Activated CD4-positive, alpha-beta T cell treated with anti-CD3 and anti-CD28 coated beads, Interleukin-2, amount 10 ng/mL, durations not matched to agents 7 days and 5 days (primary cell): ENCODE measurements at places on chromosomes 16 and 17.

DNA sequence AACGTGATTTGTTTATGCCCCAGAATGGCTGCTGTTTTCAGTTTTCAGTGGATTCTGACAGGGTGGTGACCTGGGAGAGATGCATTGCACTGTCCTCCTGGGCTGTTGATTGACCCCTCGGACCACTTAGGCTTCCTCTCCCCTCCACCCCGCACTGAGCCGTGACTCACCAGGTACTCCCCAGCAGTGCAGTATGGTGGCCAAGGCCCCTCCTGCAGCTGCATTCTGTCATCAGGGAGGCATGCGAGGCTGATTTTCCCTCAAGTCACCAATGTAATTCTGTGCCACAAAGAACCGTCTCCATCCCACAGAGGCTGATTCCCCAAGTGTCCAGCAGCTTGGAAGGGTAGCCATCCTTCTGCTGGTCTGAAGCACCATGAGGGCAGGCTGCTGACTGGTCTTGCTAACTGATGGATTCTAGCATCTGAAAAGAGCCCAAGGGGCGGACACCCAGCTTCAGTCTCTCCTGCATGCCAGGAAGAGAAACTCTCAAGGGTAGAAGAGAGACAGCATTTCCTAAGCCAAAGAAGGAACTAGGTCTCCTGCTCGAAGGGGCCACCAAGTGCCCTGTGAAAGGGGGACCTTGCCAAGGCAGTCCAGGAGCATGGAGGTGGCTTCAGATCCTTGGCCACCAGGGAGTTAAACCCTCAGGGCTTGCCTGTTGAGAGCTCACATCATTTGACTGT lies 148.1 kb downstream of the SOCS1 start:
- H3K4me1 ChIP-seq, result peaks cover 57% of the 10 kb centered on the region
- H3K4me3 ChIP-seq, result no peak overlapping the region
- DNase-seq, result no peak
- no peaks in the 10 kb centered on the region for H3K27me3 ChIP-seq
- peaks cover 44% of the 10 kb centered on the region for H3K36me3 ChIP-seq
- no peak overlapping the region for H3K27ac ChIP-seq

GRCh38 chr16:8920645-8921346 lies 38.6 kb downstream of the LITAFD start:
- H3K27me3 ChIP-seq, result no peaks in the 10 kb centered on the region
- H3K4me3 ChIP-seq, result no peak overlapping the region
- H3K36me3 ChIP-seq, result peaks cover 80% of the 10 kb centered on the region
- peaks cover 82% of the 10 kb centered on the region for H3K4me1 ChIP-seq
- no peak for DNase-seq

GRCh38 chr16:29899516-29900101 lies at the start of gene SEZ6L2:
Gene SEZ6L2 (minus strand): TSS chr16:29899550. CDS start chr16:29899019, 531 bp downstream.
- no peaks in the 10 kb centered on the region for H3K36me3 ChIP-seq
- H3K4me3 ChIP-seq, result peak within 1 kb of the TSS; percentile 59
- H3K27ac ChIP-seq, result no peak within 1 kb of the TSS
- peak; percentile 80 for DNase-seq

GRCh38 chr16:73545755-73546154 lies 497.8 kb upstream of the ZFHX3 start:
- no peaks in the 10 kb centered on the region for H3K4me1 ChIP-seq
- DNase-seq, result no peak
- no peak overlapping the region for H3K27ac ChIP-seq
- H3K4me3 ChIP-seq, result no peak overlapping the region
- peaks cover 27% of the 10 kb centered on the region for H3K27me3 ChIP-seq

- H3K27ac ChIP-seq, result no peak overlapping the region
- peaks cover 8% of the 10 kb centered on the region for H3K27me3 ChIP-seq
- H3K4me3 ChIP-seq, result no peak overlapping the region
Observed at GRCh38 chr17:5883775-5884665, 186.2 kb upstream of the WSCD1 start.

GRCh38 chr16:24993722-24994686 lies 21.2 kb downstream of the ARHGAP17 start:
- H3K27me3 ChIP-seq, result no peaks in the 10 kb centered on the region

DNA sequence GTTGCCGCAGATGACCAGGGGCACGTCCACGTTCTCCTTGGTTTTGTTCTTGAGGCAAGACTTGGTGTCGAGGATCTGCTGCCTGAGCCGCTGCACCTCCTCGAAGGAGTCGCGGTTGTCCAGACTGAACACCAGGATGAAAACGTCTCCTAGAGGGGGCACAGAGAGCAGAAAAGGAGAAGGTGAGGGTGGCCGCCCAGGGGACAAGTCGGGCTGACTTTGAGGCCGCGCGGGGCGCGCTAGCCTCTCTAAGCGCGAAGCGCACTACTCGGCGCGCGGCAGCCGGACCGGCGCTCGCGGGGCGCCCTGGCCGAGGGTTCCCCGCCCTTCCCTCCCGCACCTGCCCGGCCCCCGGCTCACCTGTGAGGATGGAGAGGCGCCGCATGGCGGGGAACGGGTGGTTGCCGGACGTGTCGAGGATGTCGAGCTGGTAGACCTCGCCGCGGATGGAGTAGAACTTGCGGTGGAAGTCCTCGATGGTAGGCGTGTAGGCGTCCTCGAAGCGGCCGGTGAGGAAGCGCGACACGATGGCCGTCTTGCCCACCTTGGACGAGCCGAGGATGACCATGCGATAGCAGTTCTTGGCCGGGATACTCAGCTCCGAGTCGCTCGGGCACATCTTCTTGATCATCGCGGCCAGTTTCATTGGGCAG lies 533 bp downstream of the RASD1 start:
- H3K27me3 ChIP-seq, result peaks cover 20% of the 10 kb centered on the region
- peak; percentile 38 for DNase-seq
- H3K27ac ChIP-seq, result no peak overlapping the region

GRCh38 chr17:64087252-64088005 lies 42.5 kb downstream of the ERN1 start:
- no peak overlapping the region for H3K4me3 ChIP-seq
- no peak for DNase-seq
- no peaks in the 10 kb centered on the region for H3K27me3 ChIP-seq

- DNase-seq, result no peak
- H3K36me3 ChIP-seq, result no peaks in the 10 kb centered on the region
- H3K27ac ChIP-seq, result no peak overlapping the region
- H3K27me3 ChIP-seq, result peaks cover 42% of the 10 kb centered on the region
Observed at GRCh38 chr17:55726440-55726839, 3.8 kb upstream of the TMEM100 start.

DNA sequence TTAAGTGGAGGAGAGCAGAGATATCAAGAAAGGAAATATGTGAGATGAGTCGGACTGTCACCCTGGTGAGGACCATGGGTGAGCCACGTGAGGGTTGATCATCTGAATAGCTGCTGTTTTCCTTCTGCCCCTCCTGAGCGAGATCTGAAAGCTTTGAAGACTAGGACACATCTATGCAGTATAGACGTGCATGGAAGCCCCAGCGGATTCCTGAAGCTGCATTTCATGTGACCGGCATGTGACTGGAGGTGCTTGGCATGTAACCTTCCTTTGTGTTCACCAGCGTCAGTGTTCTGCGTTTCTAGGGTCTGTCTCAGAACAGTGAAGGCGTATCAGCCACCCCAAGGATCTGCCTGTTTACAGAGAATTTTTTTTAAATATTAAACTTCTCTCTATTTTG lies 75.1 kb downstream of the MSI2 start:
- no peaks in the 10 kb centered on the region for H3K27me3 ChIP-seq
- H3K4me3 ChIP-seq, result no peak overlapping the region
- no peak overlapping the region for H3K27ac ChIP-seq

GRCh38 chr17:61129267-61130254 lies 270.1 kb upstream of the TBX2 start:
- H3K27me3 ChIP-seq, result no peaks in the 10 kb centered on the region
- peaks cover 2% of the 10 kb centered on the region for H3K36me3 ChIP-seq
- H3K4me1 ChIP-seq, result peaks cover 10% of the 10 kb centered on the region

DNA sequence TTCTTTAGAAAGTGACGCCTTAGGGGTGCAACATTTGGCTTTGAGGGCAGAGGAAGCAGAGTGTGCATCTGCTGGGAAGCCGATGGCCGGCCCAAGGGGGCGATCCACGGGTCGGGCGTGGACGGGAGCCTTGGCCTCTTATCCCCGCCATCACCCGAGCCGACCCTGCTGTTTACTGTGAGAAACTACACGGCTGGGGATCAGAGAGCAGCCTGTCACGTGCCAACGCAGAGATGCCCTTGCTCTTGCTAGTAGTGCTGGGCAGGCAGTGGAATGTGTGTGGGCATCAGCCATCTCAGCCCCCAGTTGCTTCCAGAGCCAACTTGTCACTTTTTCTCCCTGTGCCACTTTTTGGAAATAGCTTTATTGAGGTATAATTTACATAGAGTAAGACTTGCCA lies 26.7 kb upstream of the ITGB4 start:
- H3K4me3 ChIP-seq, result no peak overlapping the region
- no peaks in the 10 kb centered on the region for H3K27me3 ChIP-seq
- no peak overlapping the region for H3K27ac ChIP-seq
- peaks cover 5% of the 10 kb centered on the region for H3K36me3 ChIP-seq
- H3K4me1 ChIP-seq, result peaks cover 27% of the 10 kb centered on the region

DNA sequence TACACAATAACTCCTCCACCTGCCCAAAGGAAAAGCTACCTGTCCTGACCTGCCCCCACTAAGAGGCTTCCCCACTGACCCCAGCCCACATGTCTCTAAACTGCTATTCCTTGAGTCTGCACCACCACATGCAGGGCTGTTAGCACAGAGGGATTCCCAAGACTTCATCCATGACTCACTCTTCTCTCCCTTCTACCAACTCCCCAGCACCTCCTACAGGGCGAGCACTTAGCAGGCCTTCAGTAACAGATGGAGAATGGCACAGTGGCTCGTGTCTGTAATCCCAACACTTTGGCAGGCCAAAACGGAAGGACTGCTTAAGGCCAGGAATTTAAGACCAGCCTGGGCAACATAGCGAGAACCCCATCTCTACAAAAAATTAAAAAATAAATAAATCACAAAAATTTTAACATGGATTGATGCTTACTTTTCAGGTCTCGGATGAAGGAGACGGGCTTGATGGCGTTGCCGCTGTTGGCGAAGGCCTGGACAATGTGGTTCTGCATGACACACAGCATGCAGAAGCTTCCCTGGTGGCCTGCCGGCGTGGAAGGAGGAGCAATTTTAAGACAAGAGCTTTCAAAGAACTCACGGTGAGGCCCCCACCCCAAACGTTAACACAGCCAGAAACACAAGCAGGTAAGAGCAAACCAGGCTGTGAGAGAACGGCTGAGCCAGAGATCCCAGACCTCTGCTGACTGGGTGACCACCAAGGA lies 12.0 kb downstream of the USP36 start:
- H3K4me3 ChIP-seq, result no peak overlapping the region
- no peaks in the 10 kb centered on the region for H3K27me3 ChIP-seq
- H3K4me1 ChIP-seq, result peaks cover 26% of the 10 kb centered on the region
- H3K36me3 ChIP-seq, result peaks cover 67% of the 10 kb centered on the region

GRCh38 chr17:79353016-79353415 lies 257.8 kb downstream of the RBFOX3 start:
- no peak overlapping the region for H3K4me3 ChIP-seq
- no peaks in the 10 kb centered on the region for H3K27me3 ChIP-seq
- H3K4me1 ChIP-seq, result no peaks in the 10 kb centered on the region
- no peak overlapping the region for H3K27ac ChIP-seq

- peaks cover 22% of the 10 kb centered on the region for H3K36me3 ChIP-seq
- DNase-seq, result peak; percentile 72
- no peak overlapping the region for H3K27ac ChIP-seq
- H3K4me3 ChIP-seq, result no peak overlapping the region
Observed at GRCh38 chr17:40355123-40355803, 9.3 kb downstream of the GJD3 start.

GRCh38 chr16:24755201-24755874 lies 25.9 kb downstream of the TNRC6A start:
- peaks cover 5% of the 10 kb centered on the region for H3K36me3 ChIP-seq
- H3K4me1 ChIP-seq, result peaks cover 18% of the 10 kb centered on the region
- H3K27ac ChIP-seq, result no peak overlapping the region
- H3K4me3 ChIP-seq, result no peak overlapping the region
- H3K27me3 ChIP-seq, result no peaks in the 10 kb centered on the region

GRCh38 chr16:83552930-83553329 lies 254.8 kb upstream of the HSBP1 start:
- H3K4me3 ChIP-seq, result no peak overlapping the region
- no peaks in the 10 kb centered on the region for H3K27me3 ChIP-seq
- H3K36me3 ChIP-seq, result no peaks in the 10 kb centered on the region
- DNase-seq, result no peak

DNA sequence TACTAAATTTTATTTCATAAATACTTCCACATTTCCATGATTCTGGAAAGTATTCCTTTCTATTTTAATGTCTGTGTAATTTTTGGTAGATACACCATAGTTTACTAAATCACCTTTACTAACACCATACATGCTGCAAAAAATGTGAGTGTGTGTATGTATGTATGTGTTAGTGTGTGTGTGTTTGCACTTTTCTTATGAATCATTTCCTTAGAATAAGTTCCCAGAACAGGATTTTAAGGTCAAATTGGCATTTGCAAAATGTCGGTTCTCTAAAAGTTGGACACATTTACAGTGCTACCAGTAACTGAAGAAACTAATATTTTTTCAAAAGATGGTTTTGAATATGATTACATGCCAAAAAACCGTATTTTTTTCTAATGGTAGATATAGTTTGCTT lies 137.1 kb downstream of the CYB561 start:
- no peak for DNase-seq
- H3K27ac ChIP-seq, result no peak overlapping the region
- H3K27me3 ChIP-seq, result no peaks in the 10 kb centered on the region
- peaks cover 7% of the 10 kb centered on the region for H3K4me1 ChIP-seq
- no peaks in the 10 kb centered on the region for H3K36me3 ChIP-seq
- no peak overlapping the region for H3K4me3 ChIP-seq

GRCh38 chr16:10111156-10111761 lies 71.0 kb downstream of the GRIN2A start:
- no peak overlapping the region for H3K27ac ChIP-seq
- no peaks in the 10 kb centered on the region for H3K4me1 ChIP-seq
- H3K4me3 ChIP-seq, result no peak overlapping the region
- H3K27me3 ChIP-seq, result no peaks in the 10 kb centered on the region
